Hippocampal formation (tissue), 2 donors: ENCODE measurements at places on chromosomes 1 and 21.

DNA sequence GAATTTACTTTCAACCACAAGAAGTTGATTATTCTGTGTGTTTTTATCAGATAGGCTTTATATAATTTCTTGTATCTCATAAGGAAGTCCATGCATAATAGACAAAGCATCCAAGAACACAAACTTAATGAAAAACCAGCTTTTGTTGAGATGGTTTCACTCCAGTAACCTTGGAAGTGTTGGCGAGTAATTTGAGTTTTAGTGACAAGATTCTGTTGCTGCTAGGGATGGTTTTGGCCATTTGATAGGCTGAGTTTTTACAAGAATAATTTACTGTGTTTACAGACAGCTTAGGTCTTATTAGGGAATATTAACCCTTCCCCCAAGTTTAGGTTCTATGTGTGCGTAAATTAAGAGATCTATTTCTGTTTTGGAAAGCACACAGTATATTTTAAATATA, 513.6 kb downstream of the USP25 start:
- no peak for DNase-seq

GRCh38 chr21:45180246-45180599, 105.8 kb downstream of the ADARB1 start:
- DNase-seq = no peak

- no peak for DNase-seq
Measured at GRCh38 chr1:91744953-91745639, 140.9 kb downstream of the TGFBR3 start.

DNA sequence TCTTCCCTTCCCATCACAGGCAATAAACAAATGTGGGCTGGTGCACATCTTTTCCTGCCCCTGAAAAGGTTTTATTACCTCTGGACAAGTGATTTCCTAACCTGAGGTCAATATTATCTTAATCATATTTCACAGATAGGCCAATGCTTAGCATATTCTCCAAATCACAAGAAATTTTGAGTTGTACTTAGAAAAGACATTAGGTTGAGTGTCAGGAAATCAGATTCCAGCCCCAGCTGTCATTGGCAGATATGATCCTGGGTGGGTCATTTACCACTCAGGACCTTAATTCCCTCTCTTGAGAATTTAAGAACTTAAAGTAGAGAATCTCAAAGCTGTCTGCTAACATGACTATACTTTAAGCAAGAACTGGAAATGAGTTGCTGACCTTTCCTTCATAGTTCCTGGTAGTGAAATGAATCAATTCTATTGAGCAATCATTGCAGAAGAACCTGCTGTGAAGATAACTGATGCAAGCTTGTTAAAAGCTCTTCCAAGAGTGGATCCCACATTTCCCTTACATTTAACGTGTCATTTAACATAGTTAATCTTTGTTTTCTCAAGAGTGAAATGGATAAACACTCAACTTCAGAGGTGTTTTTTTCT, 46.4 kb upstream of the CR2 start:
- DNase-seq = no peak

DNA sequence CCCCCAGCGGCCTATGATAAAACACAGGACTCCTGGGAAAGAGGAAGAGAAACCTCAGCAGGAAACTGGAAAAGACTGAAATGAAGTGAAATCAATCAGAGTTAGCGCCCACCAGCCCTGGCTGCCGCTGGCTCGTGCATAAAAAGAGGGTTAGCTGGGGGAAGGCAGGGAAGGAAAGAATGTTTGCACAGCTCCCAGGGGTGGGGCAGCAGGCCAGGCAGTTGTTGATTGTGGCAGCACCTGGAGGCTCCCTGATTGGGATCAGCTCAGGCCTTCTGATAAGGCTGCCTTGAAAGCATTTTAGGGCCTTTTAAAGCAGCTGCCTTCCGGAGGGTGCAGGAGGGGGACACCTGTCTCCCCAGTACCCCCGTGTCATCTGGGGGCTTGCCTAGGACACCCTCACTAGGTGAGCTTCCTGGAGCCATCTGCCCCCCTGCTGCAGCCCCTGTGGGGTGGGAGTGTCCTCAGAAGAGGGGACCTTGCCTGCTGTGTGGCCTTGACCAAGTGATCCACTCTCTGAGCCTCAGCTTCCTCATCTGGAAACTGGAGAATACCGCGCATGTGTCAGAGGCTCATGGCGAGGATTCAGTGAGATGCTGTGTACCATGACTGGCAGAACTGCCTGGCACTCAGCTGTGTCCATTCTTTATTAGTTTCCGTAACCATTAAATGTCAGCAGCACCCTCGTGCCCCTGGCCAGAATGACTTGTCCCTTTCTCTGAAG, 6.6 kb downstream of the EPHB2 start:
- no peak for DNase-seq

DNA sequence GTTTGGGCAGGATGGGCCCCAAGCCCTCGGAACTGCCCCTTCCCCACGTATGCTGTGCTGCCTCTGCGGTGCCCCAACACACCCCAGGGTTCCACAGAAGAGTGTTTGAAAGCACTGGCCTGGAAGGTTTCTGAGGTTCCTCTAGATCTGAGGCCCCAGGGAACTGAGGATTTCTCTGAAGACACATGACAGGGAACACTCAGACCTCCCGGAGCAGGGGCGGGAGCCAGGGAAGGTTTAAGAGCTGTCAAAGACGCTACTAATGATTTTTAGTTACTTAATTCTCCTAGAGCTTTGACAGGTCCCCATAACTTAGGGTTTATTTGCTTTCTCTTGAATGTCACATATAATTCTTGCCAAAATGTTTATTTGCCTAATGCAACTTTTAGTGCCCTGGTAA, 212.3 kb upstream of the GRIK3 start:
- no peak for DNase-seq
